Fibroblast of skin of abdomen (primary cell): ENCODE measurements at places on chromosomes 7 and 10.
A peak's percentile ranks its signal among the peaks of the same experiment; 100 is the strongest.

DNA sequence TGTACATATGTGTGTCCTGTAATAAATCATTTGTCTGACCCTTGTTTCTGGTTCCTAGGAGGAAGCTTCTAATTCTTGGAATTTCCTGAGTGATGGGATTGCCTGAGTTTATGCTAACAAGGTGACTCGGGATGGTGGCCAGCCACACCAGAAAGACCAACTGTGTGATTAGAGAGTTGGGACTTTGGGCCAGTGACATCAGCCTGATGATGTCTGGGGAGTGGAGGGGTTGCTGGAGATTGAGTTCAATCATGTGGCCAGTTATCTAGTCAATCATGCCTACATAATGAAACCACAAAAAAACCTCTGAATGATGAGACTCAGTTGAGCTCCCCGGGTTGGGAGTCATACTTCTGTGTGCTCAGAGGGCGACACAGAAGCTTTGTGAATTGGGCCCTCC lies 23.5 kb upstream of the CARD11 start:
- DNase-seq: no peak

- DNase-seq: no peak
Observed at GRCh38 chr7:157910446-157910845, 573.6 kb downstream of the DNAJB6 start.

DNA sequence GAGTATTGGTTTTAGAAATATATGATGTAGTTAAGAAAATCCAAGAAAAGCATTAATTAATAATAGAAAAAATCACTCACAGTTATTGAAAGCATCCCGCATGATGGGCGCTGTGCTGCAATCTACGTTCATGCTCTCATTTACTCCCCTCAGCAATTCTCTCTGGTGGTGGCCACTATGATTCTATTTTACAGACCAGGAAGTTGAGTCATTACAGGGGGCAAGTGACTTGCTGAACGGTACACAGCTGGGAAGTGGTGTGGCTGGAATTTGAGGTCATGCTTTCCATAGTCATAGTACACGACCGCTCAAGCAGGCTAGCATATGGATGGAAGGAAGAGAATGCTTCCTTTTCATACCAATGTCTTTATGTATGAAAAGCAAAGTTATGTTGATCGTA lies 117.4 kb downstream of the TES start:
- peak; percentile 96 for DNase-seq

DNA sequence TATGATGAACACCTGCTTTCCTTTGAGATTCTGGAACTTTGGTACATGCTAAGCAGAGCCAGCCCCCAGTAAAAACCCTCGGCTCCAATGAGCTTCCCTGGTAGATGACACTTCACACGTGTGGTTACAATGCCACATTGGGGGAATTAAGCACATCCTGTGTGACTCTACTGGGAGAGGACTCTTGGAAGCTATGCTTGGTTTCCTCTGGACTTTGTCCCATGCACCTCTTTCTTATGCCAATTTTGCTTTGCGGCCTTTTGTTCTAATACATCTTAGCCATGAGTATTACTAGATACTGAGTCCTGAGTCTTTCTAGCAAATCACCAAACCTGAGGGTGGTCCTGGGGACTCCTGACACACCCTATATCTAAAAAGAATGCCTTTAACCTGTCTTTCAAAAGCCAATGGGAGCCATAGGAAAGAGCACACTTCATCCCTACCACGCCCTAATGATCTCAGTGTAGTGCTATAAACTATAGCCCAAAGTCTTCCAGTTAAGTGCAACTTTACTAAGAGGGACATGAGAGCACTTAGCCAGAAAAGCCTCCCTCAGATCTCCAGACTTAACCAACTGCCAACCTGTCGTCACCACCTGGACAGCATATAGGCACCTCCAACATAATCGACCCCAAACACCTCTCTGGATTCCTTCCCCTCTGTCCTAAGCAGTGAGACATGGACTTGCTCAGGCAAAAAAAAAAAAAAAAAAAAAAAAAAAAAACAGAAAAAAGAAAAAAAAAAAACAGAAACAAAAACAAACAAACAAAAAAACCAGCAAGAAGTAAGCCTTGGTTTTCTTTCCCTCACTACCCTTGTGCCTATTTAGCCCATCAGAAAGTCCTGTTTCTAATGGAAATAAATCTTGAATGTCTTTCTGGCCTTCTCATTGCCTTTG lies 37.4 kb downstream of the CCDC6 start:
- no peak for DNase-seq

GRCh38 chr10:17644485-17644943 lies 563 bp downstream of the STAM start:
- no peak for DNase-seq

- DNase-seq: peak; percentile 51
Observed at GRCh38 chr10:13890233-13891127, 303.7 kb downstream of the PRPF18 start.

- DNase-seq: no peak
Observed at GRCh38 chr7:44261240-44261639, 60.5 kb downstream of the YKT6 start.

GRCh38 chr10:82924711-82925110 lies 1049.7 kb downstream of the NRG3 start:
- DNase-seq: no peak

- DNase-seq: no peak
Observed at GRCh38 chr10:1206601-1207000, 150.4 kb downstream of the WDR37 start.

GRCh38 chr10:28411648-28412047 lies 108.8 kb upstream of the MPP7 start:
- DNase-seq: no peak

GRCh38 chr7:101321491-101322401 lies at the start of gene IFT22:
Gene IFT22, minus strand, starts transcription at chr7:101321812. Its CDS starts 103 bp downstream, at chr7:101321709.
- DNase-seq: peak; percentile 92

DNA sequence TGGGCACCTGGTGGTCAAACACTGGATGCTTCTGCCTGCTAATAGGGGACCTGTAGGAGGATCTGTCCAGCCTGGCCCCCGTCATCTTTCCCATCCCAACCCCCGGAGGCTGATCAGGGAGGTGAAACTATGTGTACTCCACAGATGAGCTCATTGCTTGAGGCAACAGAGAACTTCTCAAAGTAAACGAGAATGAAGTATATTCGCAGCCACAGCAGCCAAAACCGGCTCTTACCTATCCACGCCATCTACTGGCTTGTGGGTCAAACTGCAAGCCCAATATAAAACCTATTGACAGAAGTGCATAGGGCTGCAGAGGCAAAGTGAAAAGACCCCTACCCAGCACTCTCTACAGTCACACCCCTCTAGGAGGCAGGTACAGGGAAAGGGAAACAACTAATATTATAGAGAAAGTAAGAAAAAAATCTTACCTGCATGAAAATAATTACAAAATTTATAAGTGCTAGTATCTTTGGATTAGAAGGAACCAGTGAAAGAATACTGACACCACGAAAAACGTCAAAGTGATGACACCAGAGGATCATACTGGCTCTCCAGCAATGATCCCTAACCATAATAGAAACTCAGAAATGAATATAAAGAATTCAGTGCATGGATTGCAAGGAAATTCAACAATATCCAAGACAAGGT lies 973.5 kb downstream of the ANKRD7 start:
- DNase-seq: peak; percentile 21

DNA sequence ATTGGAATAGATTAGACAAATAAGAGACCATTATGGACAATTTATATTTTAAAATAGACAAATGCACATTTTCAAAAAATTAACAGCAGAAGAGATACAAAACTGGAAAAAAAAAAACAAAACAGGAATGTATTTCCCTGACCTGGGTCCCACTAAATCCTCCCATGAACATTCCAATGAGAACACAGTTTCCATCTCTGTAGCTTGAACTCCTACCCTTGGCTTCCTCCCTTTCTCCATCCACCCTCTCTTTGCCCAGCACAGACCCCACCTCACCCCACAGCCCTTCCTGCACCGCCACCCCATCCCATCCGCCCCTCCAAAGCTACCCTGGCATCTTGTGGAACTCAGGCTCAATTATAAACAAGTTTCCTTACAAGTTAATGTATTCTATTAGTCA lies 71.2 kb upstream of the MPP7 start:
- no peak for DNase-seq

DNA sequence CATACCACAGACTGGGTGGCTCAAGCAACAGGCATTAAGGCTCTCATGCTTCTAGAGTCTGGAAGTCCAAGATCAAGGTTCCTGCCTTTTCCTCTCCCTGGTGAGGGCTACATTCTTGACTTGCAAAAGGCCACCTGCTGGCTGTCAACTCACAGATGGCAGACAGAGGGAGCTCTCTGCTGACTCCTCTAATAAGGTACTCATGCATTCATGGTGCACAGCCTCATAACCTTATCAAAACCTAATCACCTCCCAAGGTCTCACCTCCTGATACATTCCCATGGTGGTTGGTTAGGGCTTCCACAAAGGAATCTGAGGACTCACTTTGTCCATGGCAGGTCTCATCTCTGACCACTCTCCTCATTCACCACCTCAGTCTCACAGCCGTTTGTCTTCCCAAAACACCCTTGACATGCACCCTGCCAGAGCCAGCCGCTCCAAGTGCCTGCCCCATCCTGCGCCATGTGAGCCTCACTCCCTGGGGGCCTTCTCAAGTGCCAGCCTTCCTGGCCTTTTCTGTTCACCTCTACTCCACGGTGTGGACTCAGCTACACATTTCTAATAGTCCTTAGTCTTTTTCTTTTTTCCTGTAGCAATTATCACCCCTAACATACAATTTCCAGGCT lies 400.3 kb upstream of the ADARB2 start:
- DNase-seq: no peak

DNA sequence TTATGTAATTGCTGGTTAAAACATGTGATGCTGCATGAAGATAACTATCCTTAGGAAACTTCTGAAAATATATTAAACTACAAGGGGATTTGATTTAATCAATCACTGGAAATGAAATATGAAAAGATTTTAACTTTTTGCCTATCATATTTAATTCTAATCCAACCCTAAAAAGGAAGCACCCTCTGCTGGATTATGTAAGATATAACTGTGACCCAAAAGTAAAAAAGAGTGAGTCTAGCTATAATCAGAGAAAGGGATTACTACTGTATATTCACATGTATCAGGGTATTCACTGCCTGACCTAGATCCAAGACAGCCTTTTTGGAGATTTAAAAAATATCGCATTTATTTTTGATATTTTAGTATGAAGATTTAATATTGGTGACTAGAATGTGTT lies 295.5 kb downstream of the MDFIC start:
- no peak for DNase-seq

- DNase-seq: peak; percentile 57
Observed at GRCh38 chr7:18684916-18685315, 189.4 kb downstream of the HDAC9 start.

DNA sequence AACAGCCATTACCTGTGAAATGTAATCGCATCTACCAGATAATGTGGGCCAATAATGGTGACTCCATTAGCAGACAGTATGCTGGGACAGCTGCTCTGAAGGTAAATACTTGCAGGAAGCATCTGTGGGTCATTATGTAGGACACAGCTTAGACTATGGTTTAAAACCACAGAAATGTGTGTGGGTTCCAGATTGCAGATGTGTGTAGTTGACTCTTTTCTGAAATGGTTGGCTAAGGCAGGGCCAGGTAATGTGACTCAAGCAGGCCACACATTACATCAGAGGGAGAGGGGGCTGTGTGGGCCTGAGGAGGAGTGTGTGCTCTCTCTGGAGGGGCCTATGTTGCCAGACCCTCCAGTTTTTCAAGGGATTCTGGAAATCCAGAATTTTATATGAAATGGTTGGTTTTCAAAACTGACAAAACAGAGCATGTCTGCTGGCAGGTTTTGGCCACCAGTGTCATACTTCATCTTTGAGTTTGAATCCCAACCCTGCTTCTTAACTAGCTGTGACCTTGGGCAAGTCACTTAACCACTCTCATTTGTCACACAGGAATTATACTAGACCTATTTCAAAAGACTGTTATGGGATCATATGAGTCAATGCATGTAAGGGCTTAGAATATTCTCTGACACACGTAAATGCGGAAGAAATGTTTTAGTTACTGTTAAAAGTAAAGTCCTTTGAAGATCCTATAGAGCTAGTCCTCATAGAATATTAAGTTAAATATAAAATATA lies 64.5 kb downstream of the MCMBP start:
- DNase-seq: peak; percentile 92

DNA sequence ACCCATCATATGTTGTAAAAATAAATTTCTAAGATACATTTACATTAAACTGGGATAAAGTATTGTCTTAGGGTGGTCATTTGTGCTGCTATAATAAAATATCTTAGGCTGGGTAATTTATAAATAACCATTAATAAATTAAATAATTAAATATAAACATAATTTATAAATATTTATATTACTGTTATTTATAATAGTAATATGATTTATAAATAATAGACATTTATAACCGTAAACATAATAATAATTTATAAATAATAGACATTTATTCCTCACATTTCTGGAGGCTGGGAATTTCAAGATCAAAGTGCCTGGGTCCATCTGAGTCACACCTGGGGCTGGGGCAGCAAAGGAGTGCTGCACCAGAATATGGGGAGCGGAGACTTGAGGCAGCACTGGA lies 31.1 kb downstream of the ZWINT start:
- no peak for DNase-seq

DNA sequence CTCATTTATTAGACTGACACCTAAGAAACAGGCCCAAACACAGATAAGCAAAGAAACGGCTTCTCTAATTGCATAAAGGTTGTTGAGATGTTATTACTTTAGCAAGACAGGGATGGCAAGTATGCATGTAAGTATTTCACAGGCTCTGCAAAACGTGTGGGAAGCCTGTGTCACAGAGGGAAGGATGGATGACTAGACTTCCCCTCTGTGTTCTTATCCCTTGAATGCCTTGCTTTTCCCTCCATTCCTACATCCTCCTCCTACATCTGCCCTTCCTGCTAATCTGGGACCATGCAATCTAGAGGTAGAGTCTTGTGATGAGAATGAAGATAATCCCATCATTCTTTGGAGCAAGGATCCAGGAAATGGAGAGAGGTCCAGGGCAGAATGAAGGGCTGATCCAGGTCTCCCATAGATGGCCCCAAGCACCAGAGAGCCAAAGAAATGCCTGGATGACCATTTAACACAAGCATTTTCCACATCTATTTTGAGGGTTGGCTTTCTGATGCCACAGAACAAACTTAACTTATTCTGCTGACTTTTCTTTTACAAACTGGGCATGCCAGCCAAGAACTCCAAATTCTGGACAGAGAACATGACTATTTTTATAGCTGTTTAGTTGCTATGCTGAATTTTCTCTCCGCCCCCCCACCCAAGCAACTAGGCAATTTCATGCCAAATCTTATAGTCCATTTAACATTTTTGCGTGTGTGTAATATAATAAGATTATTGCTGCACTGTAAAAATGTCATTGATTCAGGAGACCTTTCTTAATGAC lies 48.1 kb downstream of the NRP1 start:
- no peak for DNase-seq

GRCh38 chr7:142299237-142299781 lies 41.5 kb upstream of the PRSS58 start:
- no peak for DNase-seq

GRCh38 chr10:101218351-101219138 lies 10.7 kb downstream of the LBX1 start:
- no peak for DNase-seq

- DNase-seq: no peak
Observed at GRCh38 chr10:125190946-125191345, 30.6 kb upstream of the CTBP2 start.
